ENCODE measurements at places on chromosomes 7 and 10.

GRCh38 chr10:99374526-99374925 is 45.4 kb downstream of the CNNM1 start:
- no peak for DNase-seq

DNA sequence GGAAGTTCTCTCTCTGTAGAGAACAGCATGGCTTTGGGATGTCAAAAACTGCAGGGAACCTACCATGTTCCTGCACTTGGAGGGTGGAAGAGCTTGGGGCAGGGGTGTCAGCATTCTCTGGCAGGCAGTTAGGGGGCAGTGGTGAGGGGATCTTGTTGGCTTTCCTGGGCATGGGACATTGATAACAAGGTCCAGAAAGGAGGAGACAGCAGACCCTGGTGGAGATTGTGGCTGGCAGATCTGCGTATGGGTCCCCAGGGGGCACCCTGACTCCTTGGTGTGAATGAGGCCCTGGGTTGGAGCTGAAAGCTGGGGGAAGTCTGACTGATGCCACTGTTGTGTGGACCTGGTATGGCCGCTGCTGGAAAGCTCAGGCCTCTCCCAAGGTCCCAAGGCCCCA is 22.9 kb upstream of the CAMK2B start:
- no peak for DNase-seq

- no peak for DNase-seq
Observed at GRCh38 chr10:22317771-22318565, 1.8 kb downstream of the COMMD3 start.

DNA sequence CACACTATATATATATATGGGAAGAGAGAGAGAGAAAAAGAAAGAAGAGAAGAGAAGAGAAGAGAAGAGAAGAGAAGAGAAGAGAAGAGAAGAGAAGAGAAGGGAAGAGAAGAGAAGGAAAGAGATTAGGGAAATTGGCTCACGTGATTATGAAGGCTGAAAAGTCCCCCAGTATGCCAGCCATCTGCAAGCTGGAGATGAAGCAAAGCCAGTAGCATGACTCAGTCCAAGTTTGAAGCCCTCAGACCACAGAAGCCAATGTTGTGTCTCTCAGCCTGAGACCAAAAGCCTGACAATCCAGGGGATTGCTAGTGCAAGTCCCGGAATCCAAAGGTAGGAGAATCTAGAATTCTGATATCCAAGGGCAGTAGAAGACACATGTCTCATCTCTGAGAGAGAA is 206.3 kb upstream of the PRSS1 start:
- DNase-seq = no peak

DNA sequence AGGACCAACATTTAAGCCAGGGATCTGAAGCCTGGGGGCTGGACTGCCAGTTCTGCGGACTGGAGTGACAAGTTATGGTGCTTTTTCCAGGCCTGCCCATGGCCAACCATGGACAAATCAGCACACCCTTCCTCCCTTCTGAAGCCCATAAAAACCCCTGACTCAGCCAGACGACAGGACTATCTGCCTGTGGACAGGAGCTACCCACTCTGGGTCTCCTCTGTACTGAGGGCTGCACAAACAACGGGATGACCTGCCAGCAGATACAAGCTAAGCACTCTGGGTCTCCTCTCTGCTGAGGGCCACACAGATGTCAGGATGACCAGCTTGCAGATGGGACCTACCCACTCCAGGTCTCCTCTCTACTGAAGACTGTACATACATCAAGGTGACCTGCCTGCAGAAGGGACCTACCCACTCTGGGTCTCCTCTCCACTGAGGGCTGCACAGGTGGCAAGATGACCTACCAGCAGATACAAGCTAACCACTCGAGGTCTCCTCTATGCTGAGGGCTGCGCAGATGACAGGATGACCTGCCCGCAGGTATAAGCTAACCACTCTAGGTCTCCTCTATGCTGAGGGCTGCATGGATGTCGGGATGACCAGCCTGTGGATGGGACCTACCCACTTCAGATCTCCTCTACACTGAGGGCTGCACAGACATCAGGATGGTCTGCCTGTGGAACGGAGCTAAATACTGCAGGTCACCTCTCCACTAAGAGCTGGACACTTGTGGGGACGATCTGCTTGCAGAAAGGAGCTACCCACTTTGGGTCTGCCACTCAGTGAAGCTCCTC is 110.1 kb upstream of the GPR22 start:
- no peak for DNase-seq

- no peak for DNase-seq
Observed at GRCh38 chr10:6171881-6172695, 30.6 kb upstream of the PFKFB3 start.

GRCh38 chr7:121916211-121916610 is 43.2 kb downstream of the PTPRZ1 start:
- DNase-seq = no peak

DNA sequence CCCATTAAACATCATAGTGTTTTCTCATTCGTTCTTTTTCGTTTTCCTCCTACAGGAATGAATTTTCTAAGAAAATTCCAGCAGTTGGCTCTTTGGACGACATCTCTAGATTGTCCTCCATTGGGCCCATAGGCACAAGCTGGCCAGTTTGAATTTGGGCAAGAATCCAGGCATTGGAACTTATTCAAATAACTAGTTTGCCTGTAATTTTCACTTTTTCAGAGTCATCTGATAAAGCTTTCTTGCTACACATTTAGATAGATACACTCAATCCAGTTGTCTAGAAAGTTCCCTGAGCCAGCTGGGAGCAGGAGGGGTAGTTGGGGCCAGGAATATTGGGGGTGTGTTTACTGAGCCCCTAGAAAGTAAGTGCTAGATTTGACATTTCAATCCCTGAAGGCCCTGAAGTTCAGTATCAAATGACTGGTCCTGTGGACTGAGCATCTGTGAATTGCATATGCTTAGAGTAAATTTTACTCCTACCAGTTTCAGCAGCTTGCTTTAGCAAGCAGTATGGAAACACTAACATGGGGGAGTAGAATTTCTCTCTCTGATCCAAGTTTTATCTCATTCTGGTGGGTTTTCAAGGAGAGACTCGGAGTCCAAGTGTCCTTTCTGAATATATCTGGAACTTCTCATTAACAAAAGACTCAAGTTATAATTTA is 5.2 kb downstream of the EGFR start:
- no peak for DNase-seq

DNA sequence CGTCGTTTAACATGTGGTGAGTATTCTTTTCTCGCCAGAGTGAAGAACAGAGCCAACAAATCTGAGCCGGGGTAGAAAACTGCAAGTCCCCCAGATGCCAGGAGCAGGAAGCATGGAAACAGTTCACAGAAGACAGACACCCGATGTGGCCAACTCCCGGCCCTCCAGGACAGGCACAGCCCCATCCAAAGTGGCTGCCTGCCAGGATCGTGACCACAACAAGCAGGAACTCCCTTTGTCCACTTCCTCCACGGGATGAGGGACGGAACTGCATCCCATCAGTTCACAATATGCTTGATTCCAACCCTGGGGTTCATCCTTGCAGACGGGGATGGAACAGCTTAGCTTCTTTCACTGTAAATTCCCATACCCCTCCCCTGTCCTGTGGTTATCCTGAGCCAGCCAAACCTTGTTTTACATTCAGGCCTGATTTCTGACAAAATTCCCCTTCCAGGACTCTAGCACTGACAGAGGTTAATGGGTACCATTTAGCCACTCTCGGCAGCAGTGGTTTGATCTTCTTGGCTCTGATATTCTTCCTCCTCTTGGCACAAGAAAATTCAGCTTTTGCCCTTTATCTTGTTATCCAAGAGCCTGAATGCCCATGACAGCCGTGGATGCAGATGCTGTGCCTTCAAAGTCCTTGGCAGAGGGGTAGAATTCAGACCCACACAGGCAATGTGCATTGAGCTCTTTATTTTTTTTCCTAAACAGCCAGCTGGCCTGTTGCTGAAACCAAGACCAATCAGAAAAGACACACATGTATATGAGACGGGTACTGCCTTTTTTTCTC is 105.5 kb upstream of the FAM204A start:
- no peak for DNase-seq

DNA sequence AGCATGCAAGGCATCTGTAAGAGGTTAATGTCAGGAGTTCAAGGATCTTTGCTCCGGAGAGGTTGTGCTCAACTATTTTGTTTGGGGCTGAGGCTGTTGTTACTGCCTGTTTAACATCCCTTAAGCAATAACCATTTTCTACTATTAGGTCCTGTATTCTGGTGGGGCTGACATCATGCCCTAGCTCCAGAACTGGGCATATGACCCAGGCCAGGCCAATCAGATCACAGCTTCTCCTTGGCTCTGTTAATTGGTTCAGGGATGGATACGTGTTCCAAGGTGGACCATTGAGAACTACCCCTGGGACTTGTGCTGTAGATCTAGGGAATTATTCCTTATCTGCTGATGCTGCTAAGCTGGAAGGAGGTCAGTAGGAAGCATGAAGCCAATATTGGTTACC is 67.0 kb downstream of the SYPL1 start:
- DNase-seq = no peak

DNA sequence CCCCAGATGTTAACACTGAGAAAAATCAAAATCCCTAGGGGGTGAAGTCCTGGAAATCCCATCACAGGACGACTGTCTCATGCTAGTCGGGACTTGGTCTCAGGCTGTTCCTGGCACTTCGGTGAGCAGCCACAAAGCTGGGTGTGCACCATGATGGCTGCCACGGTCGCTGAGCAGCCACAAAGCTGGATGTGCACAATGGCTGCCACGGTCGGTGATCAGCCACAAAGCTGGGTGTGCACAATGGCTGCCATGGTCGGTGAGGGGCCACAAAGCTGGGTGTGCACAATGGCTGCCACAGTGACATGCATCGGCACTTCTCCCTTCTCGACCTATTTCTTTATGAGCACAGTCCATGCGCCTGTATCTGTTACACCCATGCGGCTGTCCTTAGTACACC is 505.1 kb downstream of the TCERG1L start:
- no peak for DNase-seq

DNA sequence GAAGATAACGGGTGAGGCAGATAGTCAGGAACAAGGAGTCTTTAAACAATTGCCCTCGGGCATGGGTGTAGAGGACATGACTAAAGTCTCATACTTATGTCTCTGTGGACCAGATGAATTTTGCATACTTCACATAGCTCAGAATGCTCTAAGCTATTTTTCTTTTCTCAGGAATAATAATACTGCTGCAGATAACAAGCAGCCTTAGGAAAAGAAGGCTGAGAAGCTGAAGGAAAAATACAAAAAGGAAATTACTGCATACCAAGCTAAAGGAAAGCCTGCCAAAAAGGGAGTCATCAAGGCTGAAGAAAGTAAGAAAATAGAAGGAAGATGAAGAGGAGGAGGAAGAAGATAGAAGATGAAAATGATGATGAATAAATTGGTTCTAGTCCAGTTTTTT is 13.4 kb upstream of the ERCC6 start:
- no peak for DNase-seq

DNA sequence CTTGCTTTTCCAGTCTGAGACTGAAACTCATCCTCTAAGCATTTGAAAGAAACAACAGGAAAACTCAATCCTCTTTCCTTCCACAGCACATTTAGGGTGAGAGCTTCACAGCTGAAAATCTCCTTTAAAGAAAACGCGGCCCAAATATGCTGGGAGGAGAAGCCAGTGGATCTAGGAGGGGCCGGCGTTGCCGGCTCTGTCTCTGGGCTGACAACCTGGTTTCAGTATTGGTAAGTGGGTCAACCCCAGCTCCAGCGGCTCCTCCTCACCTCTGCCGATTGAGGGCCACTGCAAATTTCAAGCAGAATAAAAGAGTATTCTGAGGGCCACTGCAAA is 75.3 kb upstream of the CPXM2 start:
- no peak for DNase-seq

GRCh38 chr10:72274213-72274729 is 547 bp downstream of the DDIT4 start:
- peak; percentile 80 for DNase-seq

- DNase-seq = no peak
Observed at GRCh38 chr7:6332386-6332785, 60.0 kb upstream of the CYTH3 start.

DNA sequence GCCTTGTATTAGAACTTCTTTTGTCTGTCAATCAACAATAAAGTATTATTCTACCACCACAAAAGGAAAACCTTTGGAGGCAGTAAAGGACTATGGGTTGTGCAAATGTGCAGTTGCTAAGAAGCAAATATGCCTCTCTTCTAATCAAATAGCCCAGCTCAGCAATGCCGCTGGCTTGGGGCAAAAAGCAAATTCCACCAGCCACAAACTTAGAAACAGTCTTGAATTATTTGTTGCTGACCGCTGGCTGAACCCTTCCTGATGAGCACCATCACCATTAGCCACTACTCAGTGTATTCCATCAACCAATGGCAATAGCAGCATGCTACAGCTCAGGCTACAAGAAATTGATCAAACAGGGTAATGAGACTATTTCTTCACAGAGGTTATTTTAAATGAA is 51.0 kb downstream of the SKAP2 start:
- no peak for DNase-seq

DNA sequence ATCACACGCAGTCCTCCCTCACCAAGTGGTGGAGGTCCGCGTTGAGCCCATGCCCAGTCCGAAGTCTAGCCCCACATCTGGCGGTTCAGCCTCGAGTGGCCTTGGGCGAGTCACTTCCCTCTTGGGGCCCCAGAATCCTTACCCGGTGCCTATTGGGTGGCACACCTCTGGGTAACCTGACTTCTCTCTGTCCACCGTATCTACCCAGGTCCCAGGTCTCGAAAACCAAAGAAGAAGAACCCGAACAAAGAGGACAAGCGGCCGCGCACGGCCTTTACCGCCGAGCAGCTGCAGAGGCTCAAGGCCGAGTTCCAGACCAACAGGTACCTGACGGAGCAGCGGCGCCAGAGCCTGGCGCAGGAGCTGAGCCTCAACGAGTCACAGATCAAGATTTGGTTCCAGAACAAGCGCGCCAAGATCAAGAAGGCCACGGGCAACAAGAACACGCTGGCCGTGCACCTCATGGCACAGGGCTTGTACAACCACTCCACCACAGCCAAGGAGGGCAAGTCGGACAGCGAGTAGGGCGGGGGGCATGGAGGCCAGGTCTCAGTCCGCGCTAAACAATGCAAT is 4.3 kb downstream of the EN2 start:
- DNase-seq = no peak

GRCh38 chr10:122186816-122187810 is 84.0 kb upstream of the BTBD16 start:
- no peak for DNase-seq

DNA sequence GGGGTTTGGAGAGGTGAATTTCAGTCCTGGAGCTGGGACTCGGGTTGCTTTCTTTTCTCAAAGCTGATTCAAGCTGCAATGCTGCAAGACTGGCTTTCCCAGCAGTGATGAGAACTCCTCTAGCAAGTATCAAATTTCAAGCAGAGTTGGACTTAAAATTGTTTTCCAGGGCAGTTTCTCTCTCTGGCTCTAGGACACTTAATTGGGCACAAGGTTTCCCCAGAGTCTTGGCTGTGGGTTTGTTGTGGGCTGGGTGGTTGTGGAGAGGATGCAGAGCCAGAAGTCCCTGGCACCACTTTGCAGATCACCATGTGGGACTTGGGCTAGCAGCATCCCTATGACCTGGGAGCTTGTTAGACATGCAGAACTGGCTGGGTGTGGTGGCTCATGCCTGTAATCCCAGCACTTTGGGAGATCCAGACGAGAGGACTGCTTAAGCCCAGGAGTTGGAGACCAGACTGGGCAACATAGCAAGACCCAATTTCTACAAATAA is 16.8 kb downstream of the AKR1B15 start:
- no peak for DNase-seq

All from activated CD8-positive, alpha-beta memory T cell treated with anti-CD3 and anti-CD28 coated beads, Interleukin-2, amount 50 U/mL, for 48 hours (primary cell).